ENCODE measurements at places on chromosomes 1 and 21.

- no peak for DNase-seq
Observed at GRCh38 chr1:7022058-7022457, 236.8 kb downstream of the CAMTA1 start.

DNA sequence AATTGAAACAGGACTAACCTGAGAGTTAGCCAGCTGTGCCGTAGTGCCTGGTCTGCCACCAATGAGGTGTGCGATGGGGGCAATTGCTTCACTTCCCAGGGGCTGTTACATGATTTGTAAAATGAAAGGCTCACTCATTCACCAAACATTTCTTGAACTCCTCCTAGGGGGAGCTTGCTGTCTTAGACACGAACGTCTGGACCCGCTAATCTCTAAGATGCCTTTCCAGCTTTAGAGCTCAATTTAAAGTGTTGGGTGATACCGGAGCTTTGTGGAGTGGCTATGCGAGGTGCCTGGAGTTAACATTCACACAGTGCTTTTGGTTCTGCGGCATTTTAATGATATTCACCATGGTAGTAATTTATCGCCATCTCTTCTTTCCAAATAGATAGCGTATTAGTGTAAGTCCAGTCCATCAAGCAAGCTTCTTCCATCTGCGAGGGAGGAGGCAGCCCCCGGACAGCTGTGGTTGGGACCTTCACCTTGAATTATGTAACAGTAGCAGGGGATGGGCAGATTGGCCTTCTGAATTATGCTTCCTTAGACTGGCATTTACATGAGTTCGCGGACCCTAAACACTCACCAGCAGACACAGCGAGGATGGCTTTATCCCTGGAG, 179.9 kb downstream of the ADSS2 start:
- DNase-seq: no peak

- DNase-seq: no peak
Observed at GRCh38 chr1:197312163-197312562, 44.1 kb downstream of the CRB1 start.

GRCh38 chr1:11238311-11238710, 24.0 kb downstream of the MTOR start:
- no peak for DNase-seq

GRCh38 chr1:35112668-35113067, 33.5 kb downstream of the ZMYM1 start:
- no peak for DNase-seq

- DNase-seq: no peak
Observed at GRCh38 chr1:223245983-223246382, 102.9 kb upstream of the TLR5 start.

GRCh38 chr1:55631509-55631908, 416.3 kb upstream of the USP24 start:
- no peak for DNase-seq

GRCh38 chr1:6861075-6861724, 75.9 kb downstream of the CAMTA1 start:
- no peak for DNase-seq

- no peak for DNase-seq
Observed at GRCh38 chr1:66873111-66873510, 51.5 kb downstream of the DNAI4 start.

- DNase-seq: peak; percentile 20
Observed at GRCh38 chr1:180533266-180533987, 25.3 kb upstream of the OVAAL start.

GRCh38 chr1:234093741-234094140, 189.3 kb downstream of the SLC35F3 start:
- DNase-seq: no peak

GRCh38 chr1:10057343-10057742, 24.6 kb downstream of the UBE4B start:
- no peak for DNase-seq

- no peak for DNase-seq
Observed at GRCh38 chr1:213987927-213988506, at the start of gene PROX1. TSS of gene PROX1 (plus strand) at chr1:213987973. CDS start at chr1:213996536, 8,563 bp downstream.

DNA sequence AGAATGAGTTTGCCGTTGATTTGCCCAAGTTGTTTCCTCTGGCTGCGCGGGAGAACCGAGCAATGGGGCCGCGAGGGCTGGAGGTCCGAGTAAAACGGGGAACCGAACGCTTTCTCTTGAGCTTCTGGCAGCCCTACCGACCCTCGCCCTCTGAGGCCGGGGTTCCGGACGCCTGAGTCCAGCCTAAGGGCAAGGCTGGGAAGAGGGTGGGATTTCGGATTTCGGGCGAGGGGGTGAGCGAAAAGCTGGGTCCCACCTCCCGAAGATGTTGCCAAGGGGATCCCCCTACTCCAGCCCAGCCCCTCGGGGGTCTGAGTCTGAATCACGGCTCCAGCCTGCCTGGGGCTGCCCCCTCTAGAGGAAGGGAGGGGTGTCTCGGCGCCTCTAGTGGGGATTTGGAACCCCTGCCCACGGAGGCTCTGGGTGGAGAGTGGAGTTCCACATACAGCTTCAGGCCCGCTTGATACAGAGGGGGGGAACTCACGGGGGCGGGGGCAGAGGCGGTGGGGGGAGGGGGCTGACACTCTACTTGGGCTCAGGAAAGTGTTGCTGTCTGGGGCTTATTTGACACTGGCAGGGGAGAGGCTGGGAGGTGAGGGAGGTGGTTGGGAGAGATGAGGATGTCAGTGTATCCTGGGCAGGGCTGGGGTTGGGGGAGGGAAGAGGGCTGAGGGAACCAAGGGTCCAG, 617 bp downstream of the KIRREL1 start:
- DNase-seq: no peak

DNA sequence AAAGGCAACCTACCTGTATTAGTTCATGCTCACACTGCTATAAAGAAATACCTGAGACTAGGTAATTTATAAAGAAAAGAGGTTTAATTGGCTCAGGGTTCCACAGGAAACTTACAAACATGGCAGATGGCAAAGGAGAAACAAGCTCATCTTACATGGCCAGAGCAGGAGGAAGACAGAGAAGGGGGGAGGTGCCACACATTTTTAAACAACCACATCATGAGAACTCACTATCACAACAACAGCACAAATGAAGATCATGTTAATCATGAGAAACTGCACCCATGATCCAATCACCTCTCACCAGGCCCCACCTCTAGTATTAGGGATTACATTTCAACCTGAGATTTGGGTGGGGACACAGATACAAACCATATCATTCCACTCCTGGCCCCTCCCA, 90.6 kb upstream of the KCTD3 start:
- DNase-seq: no peak

DNA sequence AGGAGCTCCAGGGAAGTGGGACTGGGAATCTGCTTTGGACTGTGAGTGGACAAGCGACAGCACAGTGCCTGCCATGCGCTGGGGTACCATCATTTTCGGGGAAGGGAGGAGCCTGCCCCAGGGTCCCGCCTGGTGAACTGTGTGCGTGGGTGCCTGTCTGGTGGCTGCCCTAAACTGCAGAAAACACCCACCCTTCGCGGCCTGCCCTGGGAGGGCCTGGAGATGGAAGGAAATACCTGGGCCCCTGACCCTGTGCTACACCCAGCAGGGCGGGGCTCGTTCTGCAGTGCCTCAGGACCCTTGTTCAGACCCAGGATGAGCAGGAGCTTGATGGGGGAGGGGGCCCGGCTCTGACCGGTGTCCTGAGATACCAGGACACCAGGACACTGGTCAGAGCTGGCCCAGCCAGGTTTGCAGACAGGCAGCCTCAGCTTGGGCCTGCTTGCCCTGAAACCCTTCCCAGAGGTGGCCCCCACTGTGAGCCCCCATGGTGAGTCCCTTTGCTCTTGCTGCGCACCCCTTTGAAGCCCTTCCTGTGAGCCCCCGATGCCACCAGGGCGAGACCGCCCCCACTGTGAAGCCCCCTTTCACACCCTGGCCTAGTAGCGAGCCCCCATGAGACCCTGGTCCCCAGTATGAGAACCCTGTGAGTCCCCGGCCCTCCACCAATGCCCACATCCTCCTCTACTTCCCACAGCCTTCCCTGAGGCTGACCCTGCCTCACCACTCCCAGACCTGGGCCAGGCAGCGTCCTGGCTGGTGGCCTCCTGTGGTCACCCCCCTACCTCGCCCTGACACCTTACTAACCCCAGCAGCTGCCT, 2.6 kb downstream of the GJC2 start:
- DNase-seq: no peak

DNA sequence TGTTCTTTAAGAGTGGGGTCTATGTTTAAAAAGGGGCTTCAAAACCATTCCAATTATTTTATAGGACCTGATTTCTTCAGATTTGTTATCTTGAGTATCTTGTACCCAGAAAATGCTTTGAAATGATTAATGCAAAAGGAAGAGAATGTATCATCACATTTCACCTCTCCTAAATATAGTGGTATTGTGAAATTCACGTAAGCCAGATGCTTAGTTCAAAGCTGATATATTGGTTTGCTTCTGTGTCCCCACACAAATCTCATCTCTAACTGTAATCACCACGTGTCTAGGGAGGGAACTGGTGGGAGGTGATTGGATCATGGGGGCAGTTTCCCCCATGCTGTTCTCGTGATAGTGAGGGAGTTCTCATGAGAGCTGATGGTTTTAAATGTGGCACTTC, 8.5 kb downstream of the SOAT1 start:
- no peak for DNase-seq

GRCh38 chr1:48944811-48945210, 168.1 kb upstream of the BEND5 start:
- DNase-seq: no peak

DNA sequence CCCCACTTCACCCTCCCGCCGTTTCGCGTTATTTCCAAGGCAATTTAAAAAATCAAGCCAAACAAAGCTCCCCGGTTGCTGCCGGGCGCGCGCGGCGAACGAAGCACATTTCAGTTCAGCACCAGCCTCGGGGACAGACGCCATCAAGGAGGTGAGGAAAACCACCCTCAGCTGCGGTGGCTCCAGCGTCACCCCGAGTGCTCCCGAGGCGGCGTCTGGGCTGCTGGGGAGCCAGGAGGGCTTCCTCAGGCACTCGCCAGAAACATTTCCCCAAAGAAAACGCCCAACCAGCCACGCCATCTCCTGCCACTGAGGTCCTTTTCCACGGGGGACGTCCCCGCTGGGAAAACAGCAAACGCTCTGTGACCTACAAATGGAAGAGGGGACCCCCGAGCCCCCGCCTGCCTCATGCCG, 623 bp downstream of the GNG4 start:
- DNase-seq: no peak

DNA sequence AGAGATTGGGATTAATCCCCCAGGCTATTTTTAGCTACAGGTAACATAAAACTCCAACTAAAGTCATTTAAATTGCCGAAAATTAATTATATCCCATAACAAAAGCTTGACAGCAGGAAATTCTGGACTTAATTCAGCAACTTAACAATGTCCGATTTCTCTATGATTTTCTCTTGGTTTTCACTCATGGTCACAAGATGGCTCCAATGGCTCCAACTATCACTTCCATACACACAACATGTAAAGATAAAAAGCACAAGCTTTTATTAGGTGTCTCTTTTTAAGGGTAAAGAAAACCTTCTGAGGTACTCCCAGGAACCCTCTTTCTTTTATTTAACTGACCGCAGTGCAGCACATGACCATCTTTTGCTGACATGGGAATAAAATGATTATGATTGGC, 363.5 kb upstream of the PTBP2 start:
- DNase-seq: no peak

- DNase-seq: no peak
Observed at GRCh38 chr1:19373211-19374082, 61.3 kb downstream of the SLC66A1 start.

DNA sequence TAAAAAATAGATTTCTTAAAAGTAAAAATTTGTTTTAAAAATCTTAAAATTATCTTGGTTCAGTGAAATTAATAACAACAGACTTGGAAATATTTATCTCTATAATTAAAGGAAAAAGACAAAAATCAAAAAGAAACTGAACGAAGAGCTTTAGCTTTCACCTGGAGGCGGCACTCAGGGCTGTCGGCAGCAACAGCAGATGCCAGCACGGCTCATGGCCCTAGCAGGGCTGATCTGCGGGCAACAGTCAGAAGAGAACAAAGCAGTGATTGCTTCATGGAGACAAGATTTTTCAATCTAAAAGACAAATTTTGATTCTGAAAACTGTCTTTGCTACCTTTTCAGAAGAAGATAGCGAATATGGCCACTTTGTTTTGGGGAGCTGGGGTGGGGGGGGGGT, 22.6 kb downstream of the UBE2G2 start:
- no peak for DNase-seq

GRCh38 chr1:241972703-241973369, 15.3 kb downstream of the BECN2 start:
- no peak for DNase-seq

GRCh38 chr1:221747839-221748238, 6.0 kb upstream of the DUSP10 start:
- DNase-seq: no peak

DNA sequence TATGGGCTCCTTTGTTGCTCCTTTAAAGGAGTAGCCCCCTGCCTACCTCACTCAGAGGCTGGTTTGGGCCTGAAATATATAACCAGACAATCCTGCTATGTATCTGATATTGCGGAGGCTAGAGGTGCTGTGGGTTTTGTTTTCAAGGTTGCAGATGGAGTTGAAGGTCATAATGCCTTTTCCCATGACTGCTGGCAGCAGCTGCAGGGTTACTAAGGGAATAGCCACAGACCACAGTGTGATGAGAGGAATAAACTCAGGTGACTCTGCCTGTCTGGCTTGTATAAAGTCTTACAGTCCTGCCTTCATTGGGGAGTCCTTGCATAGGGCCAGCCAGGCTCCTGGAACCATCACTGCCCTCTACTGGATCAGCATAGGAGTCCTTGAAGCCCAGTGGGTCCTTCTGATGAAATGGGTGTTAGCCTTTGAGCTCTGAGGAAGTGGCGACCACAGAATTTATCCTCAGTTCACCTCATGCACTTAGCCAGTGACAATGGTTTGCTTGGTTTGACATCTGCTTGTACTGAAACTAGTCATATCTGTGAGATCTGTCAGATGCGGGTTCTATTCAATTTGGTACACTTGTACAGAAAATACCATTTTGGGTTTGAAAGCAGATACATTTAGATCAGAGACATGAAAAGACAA, 174.4 kb upstream of the HMCN1 start:
- peak; percentile 66 for DNase-seq

DNA sequence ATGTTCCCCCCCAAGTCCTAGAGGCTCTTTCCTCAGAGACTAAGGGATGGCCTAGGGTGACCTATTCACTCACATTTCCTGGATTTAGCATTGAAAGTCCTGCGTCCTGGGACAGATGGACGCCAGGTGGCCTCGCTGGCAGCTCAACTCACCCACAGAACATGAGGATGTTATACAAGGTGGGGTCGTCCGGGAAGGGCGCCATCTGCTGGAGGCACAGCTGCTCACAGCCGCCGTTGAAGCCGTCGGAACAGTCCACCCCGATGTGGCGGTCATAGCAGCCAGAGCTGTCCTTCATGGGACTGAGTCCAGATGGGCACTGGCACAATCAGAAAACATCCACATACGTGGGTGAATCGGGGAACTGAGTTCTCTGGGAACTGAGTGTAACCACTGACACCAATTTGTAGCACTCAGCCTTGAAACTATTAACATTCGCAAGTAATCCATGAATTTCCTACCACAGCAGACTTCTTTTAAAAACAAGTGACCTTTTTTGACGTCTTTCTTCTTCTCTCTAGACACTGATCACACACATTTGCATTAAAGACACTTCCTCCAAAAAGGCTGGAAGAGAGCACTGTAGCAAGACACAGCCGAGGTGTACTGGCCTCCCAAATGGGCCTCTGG, 215.4 kb downstream of the ASTN1 start:
- no peak for DNase-seq

Data from NK-92 treated with Interleukin-12 subunit alpha and Interleukin-12 subunit beta, amount 100 ng/mL, for 24 hours (cell line).